NCI-H526 (cell line): ENCODE measurements at places on chromosomes 7 and 10.

DNA sequence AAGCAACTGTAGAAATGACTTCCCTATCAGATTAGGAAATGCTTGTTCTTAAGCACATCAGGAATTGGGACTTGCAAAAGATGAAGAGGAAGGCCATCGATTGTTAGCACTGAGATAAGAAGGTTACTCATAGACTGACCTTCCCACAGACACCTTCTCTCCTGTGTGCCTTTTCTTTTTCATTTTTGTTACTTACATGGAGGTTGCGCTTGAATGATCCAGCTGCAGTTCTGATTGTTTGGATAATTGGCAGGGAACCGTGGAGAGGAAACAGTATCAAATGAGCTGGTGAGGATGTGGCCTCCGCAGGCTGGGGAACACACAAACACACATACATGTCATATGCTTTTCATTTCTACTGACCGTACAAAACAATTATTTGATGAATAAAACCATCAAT lies 134.9 kb upstream of the RSU1 start:
- no peak for DNase-seq

DNA sequence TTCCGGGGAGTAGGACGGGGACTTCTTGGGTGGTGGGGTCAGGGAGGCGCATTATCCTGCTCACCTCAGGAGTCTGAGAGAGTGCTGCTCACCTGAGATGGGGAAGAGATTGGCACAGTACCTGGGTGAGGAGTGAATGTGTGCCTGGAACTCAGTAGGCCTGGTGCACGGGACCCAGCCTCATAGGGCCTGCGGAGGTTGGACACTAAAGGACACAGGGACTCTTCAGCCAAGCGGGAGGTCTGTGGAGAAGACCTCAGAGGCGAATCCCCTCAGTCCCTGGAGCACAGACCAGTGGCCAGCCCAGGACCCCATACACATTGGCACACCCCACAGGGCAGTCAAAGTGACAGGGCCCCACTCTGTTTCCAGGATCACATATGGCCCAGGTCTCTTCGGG lies 73.2 kb downstream of the OAT start:
- DNase-seq = no peak

GRCh38 chr10:15483215-15484075 lies 112.4 kb upstream of the FAM171A1 start:
- no peak for DNase-seq

GRCh38 chr10:86658261-86658741 lies 4.0 kb downstream of the OPN4 start:
- DNase-seq = no peak

DNA sequence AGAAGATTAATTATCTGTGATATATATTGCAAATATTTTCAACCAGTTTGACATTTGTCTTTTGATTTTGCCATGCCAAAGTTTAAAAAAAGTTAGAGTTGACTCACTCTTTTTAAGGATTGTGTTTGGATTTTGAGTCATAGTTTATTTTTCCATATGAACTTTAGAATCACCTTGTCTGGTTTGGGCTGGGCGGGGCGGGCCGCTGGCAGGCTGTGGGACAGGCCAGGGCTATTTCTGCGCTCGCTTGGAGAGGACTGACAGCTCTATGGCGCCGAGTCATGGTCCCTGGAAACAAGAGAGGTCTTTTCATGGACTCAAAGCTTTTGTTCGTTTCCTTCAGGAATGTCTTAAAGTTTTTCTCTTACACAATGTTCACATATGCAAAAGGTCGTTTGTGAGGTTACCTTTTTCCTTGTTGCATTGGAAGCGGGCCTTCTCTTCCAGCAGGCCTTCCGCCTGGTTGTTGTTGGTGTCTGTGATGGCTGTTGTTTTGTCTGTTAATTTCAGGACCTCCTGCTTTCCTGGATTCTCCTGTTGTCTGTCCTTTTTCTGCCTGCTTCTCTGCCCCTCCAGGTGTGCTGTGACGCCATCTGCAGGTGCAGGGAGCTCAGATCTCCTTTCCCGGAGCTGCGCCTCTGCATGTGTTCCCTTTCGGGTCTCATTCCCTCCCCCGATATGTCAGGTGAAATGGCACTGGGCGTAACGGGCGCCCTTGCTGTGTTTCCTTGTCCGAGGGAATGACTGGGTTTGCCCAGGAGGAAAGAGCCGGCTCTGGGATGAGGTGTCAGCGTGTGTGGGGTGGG lies 53.8 kb downstream of the INPP5A start:
- peak; percentile 38 for DNase-seq

- no peak for DNase-seq
Observed at GRCh38 chr7:54904130-54904529, 114.7 kb upstream of the EGFR start.

- no peak for DNase-seq
Observed at GRCh38 chr10:64103750-64104470, 582.7 kb downstream of the REEP3 start.

DNA sequence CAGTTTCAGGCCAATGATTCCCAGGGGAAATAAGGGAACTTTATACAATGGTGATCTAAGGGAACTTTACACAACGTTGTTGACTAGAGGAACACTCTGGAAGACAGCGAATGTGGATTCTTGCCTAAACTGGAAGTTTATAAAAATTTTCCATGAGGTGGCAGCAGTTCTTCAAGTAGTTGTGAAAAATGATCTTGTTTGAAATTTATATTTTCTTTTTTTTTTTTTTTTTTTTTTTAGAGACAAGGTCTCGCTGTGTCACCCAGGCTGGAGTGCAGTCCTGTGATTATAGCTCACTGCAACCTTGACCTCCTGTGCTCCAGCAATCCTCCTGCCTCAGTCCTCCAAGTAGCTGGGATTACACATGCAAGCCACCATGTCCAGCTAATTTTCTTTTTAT lies 32.1 kb upstream of the GTF2I start:
- DNase-seq = no peak

DNA sequence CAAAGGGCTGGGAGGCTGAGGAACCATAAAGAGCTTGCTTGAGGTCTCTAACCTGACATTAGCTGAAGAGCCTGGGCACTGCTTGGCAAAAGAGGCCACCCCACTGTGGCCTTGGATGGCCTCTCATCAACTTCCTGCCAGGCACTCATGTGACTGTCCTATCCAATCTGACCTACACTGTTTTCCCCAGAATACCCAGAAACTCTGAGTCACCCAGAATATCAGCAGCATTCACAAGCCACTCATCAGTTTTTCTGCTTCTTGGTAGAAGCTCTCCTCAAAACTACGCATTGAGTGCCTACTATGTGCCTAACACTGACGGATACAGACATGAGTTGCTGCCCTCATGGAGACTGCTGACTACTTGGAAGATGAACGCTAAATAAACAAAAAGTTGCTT lies 4.1 kb upstream of the NT5C2 start:
- DNase-seq = no peak

DNA sequence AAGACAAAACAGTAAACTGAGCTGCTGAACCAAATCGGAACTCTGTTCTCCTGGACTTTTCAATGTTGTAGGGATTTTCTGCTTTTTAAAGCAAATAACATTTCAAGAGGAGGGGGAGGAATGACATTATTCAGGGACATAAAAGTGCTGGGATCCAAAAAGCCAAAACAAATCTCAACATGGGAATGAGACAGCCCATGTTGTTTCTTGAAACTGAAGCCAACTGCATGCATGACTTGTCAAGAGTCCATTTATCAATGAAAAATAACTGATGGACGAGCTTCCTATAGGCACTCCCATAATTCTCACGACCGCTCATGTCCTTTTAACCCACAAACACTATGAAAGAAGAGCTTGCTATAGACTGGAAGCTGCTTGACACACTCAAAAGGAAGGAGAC lies 27.8 kb downstream of the FAM53B start:
- DNase-seq = no peak

DNA sequence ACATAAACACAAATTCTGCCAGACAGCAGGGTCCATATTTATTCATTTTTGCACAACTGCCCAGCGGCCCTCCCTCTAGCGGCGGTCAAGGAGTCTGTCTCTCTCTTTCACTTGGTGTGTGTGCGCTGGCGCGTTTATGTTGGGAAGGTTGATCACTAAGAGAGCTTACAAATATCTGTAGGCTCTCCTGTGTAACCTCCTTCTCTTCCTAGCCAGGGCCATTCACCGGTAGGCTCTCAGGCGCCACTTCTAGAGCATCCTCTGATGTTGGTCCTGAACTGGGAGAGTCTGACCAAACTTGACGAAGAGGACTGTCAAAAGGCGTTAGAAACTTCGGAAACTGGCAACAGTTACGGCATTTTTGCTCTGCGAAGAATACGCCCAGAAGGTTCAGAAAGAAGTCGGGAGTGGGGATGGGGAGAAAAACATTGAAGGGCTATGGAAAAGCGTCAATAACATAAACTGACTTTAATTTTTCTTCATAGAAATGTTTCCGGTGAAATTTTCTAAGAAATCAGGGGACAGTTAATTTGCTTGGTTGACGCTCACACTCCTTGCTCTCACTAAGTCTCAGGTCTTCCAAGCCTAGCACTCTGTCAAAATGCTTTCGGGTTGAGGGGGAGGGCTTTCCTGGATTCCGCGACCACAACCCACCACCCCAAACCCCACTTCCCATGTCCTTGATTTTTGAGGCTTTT lies 731.1 kb downstream of the ZWINT start:
- DNase-seq = no peak

GRCh38 chr10:624605-625332 lies 64.7 kb downstream of the DIP2C start:
- DNase-seq = no peak

DNA sequence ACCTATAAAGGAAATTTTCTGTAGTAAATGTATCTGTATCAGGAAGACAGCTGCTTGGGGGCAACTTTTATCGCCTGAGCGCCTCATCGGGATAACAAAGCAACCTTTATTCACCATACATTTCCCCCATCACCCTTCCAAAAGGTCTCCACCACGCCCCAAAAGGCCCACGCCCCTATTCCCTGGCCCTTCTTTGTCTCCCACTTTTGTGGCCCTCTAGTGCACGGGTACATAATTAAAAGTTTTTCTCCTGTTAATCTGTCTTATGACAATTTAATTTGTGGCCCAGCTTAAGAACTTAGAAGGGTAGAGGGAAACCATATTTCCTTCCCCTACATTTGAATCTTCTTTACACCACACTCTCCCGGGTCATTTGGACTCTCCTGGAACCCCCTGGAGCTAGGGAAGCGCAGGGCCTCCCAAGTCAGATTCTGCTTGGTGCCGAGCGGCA lies 625 bp downstream of the RP9 start:
- peak; percentile 26 for DNase-seq

DNA sequence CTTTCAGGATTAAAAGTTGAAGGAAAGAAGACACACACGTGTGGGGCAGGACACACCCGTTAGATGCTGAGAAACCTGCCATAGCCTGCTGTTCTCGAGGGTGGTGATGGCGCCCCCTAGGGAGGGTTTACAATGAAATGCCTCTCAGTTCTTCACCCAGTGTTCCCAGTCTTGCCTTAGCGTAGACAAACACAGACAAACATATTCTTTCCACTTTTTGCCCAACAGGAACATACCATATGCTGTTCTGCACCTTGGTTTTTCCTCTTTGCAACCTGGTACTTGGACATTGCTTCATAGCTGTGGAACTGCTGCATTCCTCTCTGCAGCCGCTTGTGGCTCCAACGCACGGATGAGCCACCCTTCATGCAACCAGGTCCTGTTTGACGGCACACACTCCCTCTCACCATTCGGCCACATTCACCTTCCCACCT lies 23.3 kb upstream of the HSPA12A start:
- no peak for DNase-seq

DNA sequence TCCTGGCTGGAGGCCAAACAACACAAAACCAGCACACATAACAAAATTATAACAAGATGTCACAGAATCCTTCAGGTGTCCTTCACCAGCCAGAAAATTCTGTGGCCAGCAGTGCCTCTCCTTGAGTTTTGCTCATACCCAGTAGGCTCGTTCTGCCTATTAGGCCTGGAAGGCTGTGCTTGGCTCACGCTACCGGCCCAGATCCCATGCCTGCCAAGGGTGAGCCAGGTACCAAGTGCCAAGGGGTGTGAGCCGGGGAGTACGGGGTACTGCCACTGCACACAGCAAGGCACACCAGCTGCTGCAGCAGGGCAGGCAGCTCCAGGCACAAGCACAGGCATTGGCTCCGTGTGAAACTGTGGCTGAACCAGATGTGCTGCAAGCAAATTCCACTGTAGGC lies 1562.0 kb downstream of the REEP3 start:
- DNase-seq = no peak

DNA sequence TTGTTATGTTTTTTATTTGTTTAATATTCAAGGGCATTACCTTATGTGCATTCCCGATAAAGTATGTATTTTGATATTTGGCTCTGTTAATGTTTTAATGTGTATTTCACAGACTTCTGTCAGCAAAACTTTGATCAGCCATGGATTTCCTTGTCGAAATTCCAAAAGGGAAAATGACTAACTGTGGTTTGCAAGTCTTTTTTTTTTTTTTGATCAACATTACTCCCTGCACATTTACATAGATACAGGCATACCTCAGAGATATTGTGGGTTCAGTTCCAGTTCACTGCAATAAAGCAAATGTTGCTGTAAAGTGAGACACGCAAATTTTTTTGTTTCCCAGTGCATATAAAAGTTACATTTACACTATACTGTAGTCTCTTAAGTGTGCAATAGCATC lies 351.9 kb downstream of the CXCL12 start:
- DNase-seq = no peak

GRCh38 chr10:3293581-3294431 lies 121.2 kb upstream of the PITRM1 start:
- DNase-seq = no peak

DNA sequence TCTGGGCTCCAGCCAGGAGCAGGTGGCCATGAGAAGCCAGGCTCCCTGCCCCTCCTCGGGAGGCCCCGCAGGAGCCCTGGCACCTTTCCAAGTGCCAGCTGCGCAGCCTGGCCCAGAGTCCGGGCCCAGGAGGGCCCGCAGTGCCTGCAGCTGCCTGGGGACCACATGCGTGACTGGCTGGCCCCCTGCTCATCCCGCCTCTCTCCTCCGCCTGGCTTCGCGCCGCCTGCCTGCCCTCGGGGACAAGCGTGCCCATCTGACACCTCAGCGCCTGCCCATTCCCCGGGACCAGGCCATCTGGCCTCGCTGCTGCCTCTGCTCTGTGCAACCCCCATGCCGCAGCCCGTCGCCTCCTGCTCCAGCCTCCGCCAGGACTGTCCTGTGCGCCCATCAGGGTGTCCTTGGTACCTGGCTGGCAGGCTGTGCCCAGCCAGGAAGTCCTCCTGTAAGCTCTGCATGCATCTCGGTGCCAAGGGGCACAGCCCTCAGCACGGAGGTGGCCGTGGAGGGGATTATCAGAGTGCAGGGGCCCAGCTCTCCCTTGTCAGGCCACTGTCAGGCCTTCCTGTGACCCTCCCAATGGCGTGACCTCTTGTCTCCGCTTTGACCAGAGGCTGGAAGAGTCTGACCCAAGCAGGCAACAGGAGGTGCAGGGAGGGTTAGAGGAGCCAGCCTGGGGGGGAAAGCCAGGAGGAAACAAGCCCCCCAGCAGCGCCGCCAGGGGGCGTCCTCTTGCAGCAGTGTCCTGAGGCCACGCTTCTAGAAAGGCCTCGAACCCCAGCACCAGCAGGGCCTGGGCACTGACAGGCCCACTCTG lies 50.5 kb downstream of the TMEM209 start:
- peak; percentile 57 for DNase-seq

- DNase-seq = no peak
Observed at GRCh38 chr10:102306006-102306405, 60.7 kb downstream of the GBF1 start.

- no peak for DNase-seq
Observed at GRCh38 chr7:157570531-157571200, 233.9 kb downstream of the DNAJB6 start.

GRCh38 chr10:105586451-105587098 lies 945.5 kb downstream of the SORCS3 start:
- DNase-seq = no peak
